ENCODE measurements at places on chromosomes 16 and 17.
A peak's percentile ranks its signal among the peaks of the same experiment; 100 is the strongest.

- DNase-seq: no peak
Measured at GRCh38 chr17:42260318-42260717, 15.9 kb downstream of the STAT5B start.

DNA sequence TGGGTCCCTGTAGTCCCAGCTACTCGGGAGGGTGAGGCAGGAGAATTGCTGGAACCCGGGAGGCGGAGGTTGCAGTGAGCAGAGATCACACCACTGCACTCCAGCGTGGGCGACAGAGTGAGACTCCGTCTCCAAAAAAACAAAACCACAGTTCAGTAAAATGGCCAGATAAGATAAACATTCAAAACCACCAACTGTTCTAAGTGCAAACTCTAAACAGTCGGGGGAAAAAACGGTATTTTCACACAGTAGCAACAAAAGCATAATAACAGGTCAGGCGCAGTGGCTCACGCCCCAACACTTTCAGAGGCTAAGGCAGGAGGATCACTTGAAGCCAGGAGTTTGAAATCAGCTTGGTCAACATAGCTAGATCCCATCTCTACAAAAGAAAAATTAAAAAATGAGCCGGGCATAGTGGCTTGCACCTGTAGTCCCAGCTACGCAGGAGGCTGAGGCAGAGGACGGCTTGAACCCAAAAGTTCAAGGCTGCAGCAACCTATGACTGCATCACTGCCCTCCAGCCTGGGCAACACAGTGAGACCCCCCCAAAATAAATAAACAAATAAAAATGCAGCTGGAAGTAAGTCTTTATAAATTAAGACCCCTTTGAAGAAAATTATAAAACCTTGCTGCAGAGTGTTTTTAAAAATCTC lies 10.8 kb upstream of the HASPIN start:
- DNase-seq: no peak

DNA sequence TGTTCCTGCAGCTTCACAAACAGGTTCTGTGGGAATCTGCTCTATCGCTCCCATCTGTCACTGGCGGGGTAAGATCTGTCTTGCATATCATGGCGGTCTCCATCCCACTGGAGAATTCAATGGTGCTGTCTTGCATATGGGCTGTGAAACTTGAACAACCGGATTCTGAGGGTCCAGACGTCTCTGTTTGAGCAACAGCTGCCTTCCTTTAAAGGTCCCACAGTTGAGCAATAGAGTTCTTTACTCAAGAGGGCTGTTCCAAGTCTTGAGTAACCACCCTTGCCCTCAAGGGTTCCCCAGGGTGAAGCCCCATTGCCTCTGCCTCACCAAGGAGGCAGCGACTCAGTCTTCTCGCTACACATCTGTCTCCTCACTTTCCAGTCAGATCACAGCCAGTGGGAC lies 50.8 kb downstream of the ZFHX3 start:
- peak; percentile 55 for DNase-seq

DNA sequence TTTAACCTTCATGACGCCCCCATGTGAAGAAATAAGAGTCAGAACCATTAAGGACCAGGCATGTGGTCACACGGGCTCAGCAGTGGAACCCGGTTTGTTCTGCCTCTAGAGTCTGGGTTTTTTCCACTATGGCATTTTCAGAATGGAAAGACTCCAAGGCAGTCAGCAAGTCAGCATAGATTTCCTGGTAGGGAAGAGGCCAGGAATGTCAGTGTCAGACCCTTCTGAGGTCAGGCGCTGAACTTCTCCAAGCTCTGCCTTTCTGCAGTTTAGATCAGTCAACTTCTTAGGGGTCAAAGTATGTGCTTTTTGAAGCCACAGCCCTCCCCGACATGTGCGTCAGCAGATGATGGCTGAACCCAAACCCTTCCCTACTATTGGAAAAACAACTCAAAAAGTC lies 3.9 kb downstream of the SSTR2 start:
- no peak for DNase-seq
